COLO829 (cell line): ENCODE measurements at places on chromosomes 13 and 19.

DNA sequence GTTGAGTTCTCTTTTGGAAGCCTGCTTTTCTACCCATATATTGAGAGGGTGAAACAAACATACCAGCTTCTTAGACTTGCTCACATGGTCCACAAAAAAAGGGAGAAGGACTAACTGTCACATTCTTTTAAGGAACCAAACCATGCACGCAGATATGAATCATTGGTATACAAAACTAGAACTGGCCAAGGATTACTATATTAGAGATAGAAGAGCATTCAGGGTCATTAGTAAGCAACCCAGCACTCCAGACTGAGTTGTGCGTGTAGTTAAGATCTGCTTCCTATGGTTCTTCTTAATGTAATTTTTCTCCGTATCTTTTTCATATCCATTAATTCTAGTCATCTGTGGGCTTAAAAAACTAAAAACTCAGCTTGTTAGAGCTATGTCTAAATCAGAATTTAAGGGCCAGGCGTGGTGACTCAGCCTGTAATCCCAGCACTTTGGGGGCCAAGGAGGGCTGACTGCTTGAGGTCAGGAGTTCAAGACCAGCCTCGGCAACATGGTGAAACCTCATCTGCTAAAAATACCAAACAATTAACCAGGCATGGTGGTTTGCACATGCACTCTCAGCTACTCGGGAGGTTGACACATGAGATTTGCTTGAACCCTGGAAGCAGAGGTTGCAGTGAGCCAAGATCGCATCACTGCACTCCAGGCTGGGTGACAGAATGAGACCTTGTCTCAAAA lies 19.6 kb downstream of the ALG5 start:
- no peak for DNase-seq

- no peak for DNase-seq
These were observed 353.5 kb downstream of the DACH1 start for GRCh38 chr13:71513411-71514033.

GRCh38 chr19:13012390-13012689 lies 17.1 kb downstream of the NFIX start:
- no peak for DNase-seq

DNA sequence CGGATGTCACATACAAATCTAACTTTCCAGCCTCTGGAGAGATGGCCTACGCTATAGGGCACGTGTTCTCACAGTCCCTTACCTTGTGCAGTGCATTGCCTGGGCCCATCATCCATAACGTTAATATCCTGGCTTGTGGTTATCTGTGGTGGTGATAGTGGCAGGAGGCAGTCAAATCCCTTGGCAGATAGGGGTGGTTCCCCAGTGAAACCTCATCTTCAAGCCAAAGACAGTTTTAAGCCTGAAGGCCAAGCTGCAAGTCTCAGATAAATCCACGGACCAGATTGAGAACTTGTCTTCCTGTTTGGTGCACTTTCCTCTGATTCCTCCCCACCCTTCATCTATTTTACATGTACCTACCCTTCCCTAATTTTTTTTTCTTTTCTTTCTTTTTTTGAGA lies 4.3 kb upstream of the FBXO17 start:
- no peak for DNase-seq
